Endothelial cell of coronary artery (primary cell): ENCODE measurements at places on chromosomes 3 and 15. TPM values are rescaled to one million over a fixed set of nuclear protein-coding genes. Genes with fewer than 3 reads are reported as not detected.

Gene TGM5
- total RNA-seq, result not detected in 2 replicates

Gene CFAP100
- not detected in 2 replicates for total RNA-seq

Gene PHLDB2
- 52.7 and 93.5 TPM in 2 replicates for total RNA-seq

Gene DPPA2
- total RNA-seq, result not detected in 2 replicates

Gene PRR20G
- not detected in 2 replicates for total RNA-seq

Gene SMCO1
- not detected in 2 replicates for total RNA-seq

Gene ZMYND10
- 0.36 and 0.38 TPM in 2 replicates for total RNA-seq

Gene NR1I2
- under 0.01 and 0.09 TPM in 2 replicates for total RNA-seq

Gene TPRG1
- 0.19 and 0.27 TPM in 2 replicates for total RNA-seq

Gene ARHGAP31
- total RNA-seq, result 23.5 and 23.8 TPM in 2 replicates

Gene TLR9
- not detected in 2 replicates for total RNA-seq

Gene SNAP23
- 163 and 184 TPM in 2 replicates for total RNA-seq

Gene P2RY1
- total RNA-seq, result 0.38 and 1.5 TPM in 2 replicates
